ENCODE measurements at places on chromosomes 4 and X. TPM values are rescaled to one million over a fixed set of nuclear protein-coding genes. Genes with fewer than 3 reads are reported as not detected.
A peak's percentile ranks its signal among the peaks of the same experiment; 100 is the strongest.

The LRCH2 gene
- total RNA-seq, result 16.4 TPM

The RHOH gene
- total RNA-seq, result 0.67 TPM

DNA sequence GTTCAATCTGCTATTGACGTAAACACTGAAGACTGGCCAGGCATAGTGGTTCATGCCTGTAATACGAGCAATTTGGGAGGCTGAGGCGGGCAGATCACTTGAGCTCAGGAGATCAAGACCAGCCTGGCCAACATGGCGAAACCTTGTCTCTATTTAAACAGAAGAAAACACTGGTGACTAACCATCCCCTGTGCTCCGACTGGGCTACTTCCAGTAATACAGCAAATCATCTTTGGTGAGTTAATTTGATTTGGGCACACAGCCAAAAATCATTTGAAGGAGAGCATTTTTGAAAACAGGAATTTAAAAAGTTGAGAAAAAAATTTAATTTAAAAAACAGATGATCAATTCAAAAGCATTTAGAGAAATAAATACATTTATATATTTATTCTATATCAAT, 52.0 kb downstream of the SEC24D start:
- ATAC-seq, result no peak

The ATXN3L gene
- not detected for total RNA-seq

DNA sequence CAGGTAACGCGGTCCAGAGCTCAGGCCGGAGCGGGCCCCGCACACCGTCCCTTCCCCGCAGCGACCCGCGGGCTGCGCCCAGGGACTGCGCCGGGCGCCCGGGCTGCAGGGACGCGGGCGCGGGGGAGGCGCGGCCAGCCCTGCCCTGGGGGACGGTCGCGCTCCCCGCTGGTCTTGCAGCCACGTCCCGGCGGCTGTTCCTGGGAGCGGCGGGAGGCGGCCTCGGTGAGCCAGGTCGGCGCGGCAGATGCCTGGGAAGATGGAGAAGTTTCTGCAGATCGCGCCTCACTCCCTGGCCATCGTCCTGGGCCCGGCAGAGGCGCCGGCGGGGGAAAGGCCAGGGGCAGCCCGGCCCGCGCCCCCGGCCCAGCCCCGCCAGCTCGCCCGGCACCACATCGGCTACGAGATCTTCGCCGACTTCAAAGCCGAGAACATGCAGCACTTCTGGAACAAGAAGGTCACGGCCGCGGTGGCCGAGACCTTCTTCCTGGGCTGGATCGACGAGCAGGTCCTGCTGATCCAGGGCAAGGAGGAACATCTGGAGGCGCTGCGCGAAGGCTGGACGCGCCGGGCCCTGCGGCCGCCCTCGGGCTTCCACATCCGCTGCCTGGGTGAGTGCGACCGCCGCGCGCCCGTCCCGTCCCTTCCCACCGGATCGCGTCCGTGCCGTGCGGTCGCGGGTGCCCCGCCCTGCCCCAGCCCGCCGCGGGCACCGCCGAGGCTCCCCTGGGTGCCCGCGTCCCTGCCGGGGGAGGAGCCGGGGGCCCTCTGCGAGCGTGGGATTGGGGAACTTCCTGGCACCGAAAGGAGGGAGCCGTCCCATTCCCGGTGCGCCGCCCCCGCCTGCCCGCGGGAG, 107.4 kb upstream of the STOX2 start:
- peak; percentile 50 for ATAC-seq

DNA sequence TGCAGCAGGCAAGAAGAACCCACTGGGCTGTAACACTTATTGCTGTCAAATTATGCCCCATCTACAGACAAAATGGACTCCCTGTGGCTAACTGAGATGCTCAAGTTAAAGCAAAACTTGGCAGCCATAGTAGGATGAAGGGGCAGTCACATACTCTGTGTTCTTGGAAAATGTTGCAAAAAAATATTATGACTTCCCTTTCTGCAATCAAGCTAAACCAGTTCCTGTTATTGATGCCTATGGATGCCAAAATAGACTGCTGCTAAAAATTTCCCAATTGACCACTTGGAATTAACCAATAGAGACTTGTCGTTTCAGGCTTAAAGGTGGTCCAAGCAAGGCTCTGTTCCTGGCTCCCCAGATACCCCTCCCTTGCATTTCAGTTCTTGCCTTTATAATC, 49.5 kb downstream of the IQCM start:
- ATAC-seq, result no peak

DNA sequence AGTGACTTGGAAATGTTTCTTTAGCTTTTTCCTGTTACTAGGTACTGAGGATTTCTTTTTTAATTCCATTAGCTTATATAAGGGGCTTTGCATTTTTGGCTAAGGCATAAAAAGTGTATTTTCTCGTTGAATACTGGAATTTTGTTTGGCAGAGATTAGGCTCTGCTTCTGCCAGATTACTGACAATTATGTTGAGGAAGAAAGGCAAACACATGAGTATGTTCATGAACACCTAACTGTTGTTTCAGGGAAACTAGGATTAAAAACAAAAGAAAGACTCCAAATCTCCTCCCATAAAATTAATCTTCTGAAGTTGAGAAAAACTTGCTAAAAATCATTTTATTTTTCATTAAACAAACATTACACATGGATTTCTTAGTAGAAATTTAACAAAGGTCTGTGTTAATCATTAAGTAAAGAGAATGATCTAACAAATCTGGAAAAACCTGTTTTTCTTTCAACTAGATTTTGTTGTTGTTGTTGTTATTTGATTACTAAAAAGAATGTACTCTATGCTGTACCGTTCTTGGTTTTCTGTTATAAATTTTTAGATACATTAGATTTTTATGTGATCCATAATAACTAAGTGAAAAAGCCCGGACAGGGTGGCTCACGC, 43.3 kb upstream of the STAG2 start:
- no peak for ATAC-seq

GRCh38 chrX:108642273-108642628, 94.1 kb downstream of the IRS4 start:
- ATAC-seq, result no peak

The ARFIP1 gene
- 27.3 TPM for total RNA-seq

DNA sequence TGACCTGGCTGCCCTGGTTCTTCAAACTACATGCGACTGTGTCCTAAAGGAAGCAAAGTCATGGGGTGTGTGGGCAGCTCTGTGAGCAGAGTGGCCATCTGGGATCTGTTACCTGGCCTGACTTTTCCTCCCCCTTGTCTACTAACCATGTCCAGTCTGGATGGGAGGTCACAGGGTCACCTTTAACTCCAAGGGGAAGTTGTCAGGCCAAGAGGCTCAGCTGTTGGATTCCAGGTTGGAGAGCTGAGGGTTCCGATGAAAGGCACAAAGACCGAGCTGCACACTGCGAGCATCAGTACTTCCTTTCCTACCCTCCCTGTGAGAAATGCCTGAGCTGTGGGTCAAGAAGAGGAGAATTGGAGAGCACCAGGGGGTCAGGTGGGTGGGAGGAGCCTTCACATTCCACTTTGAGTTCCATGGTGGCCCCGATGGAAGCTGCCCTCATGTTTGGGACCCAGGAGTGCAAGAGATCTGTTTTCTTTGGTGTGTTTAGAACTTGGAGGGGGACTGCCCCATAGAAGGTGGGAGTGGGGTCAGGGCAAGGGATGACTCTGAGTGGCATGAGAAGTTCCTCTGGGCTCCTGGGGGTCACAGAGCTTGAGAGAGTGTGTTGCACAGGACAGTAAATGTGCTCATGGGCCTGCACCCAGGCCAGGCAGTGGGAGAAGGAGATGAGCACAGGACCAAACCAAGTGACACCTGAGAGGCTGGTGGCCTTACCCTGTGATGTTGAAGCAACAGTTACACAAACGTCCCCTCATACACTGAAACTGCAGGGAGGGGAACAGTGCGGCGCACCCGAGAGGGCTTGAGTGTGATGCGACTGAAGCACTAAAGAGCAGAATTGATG, 36.2 kb downstream of the RGS12 start:
- ATAC-seq, result no peak

The CSAG3 gene
- total RNA-seq, result not detected

The SAGE1 gene
- total RNA-seq, result not detected

GRCh38 chr4:16202598-16202997, 23.7 kb downstream of the TAPT1 start:
- no peak for ATAC-seq

DNA sequence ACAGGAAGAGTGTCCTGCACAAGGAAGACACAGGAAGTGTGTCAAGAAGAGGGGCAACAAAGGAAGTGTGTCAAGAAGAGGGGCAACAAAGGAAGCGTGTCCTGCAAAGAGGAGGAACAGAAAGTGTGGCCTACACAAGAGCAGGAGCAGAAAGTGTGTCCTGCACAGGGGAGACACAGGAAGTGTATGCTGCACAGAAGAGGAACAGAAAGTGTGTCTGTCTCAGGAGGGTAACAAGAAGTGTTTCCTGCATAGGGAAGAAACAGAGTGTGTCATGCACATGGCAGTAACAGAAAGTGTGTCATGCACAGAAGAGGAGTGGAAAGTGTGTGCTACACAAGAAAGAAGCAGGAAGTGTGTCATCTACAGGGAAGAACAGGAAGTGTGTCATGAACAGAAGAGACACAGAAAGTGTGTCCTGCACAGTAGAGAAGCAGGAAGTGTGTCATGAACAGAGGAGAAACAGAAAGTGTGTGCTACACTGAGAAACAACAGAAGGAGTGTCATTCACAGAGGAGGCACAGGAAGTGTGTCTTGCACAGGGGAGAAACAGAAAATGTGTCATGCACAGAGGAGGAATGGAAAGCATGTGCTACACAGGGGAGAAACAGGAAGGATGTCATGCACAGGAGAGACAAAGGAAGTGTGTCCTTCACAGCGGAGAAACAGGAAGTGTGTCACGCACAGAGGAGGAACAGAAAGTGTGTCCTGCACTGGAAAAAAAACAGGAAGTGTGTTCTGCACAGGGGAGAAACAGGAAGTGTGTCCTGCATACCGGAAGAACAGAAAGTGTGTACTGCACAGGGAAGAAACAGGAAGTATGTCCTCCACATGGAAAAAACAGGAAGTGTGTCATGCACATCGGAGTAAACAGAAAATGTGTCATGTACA, 526.4 kb upstream of the PRKX start:
- ATAC-seq, result no peak

DNA sequence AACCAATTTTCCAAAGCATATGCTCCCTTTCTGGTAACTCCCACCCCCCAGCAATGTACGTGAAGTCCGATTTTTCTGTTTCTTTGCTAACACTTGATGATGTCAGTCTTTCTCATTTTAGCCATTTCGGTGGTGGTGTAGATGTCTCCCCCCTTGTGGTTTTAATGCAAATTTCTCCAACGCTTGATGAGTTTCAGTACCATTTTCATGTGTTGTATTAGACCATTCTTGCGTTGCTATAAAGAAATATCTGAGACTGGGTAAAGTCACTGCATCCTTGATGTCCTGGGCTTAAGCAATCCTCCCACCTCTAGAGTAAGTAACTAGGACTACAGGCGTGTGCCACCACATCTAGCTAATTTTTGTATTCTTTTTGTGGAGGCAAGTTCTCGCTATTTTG, 148.4 kb upstream of the VCX3A start:
- no peak for ATAC-seq

GRCh38 chrX:46695491-46695890, 63.4 kb downstream of the SLC9A7 start:
- ATAC-seq, result no peak

The RAB41 gene
- total RNA-seq, result not detected

DNA sequence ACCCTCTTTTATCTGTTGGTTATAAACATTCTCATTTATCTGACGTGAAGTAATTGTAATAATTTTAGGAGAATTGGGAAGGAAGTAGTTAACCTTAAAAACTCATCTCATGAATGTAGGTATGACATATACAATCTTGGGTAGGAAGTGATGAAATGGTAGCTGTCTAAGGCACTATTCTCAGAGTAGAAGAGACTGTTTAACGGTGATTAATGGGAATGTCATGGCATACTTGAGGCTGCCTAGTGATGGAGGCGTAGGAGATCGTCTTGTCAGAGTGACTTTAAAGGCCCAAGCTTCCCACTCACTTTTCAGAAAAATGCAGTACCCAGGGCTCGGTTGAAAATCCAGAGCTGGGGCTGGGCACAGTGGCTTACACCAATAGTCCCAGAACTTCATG, 19.4 kb upstream of the AGA start:
- ATAC-seq, result no peak

DNA sequence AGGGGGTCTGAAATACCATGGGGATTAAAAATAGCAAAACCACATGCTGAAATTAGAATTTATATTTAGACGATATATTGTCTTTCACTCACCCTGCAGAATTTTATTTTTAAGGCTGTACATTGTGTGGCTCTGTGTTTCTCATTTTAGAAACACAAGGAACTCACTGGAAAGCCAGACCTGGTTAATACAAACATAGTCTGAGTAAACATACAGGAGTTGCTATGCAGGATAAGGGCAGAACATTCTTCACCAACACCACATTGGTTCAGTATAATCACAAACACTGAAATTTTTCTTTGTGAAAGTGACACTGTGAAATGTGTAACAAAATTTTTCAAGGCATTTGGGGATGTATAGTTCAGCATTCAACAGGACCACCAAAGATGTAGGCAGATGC, 115.5 kb downstream of the ARX start:
- no peak for ATAC-seq

DNA sequence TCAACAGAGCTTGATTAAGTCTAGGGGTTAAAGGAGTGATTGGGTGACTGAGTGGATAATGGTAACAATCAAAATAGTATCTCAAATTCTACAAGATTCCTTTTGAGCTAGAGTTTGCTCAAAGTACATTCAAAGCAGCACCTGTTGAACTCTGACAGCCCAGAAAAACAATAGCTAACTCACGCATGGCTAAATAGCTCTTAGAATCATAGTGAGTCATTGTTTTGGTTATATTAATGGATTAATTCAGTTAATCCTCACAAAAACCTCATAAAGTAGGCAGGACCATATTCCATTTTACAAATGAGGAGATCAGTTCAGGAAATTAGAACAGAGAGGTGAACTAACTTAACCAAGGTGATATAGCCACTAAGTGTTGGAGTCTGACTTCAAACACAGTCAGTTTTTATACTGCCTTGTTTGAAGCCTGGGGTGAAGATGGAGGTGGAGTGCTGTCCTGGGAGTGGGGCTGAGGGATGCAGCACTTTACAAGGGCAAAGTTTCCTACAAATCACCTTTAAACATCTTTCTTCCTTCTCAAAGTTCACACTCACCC, 35.9 kb upstream of the PPM1K start:
- peak; percentile 11 for ATAC-seq

Data from motor neuron (in vitro differentiated cells).